ENCODE measurements at places on chromosomes 7 and 10. TPM values are rescaled to one million over a fixed set of nuclear protein-coding genes. Genes with fewer than 3 reads are reported as not detected.
A peak's percentile ranks its signal among the peaks of the same experiment; 100 is the strongest.

GRCh38 chr7:21944616-21945453 lies 864 bp downstream of the CDCA7L start:
- DNase-seq, result peak; percentile 64

DNA sequence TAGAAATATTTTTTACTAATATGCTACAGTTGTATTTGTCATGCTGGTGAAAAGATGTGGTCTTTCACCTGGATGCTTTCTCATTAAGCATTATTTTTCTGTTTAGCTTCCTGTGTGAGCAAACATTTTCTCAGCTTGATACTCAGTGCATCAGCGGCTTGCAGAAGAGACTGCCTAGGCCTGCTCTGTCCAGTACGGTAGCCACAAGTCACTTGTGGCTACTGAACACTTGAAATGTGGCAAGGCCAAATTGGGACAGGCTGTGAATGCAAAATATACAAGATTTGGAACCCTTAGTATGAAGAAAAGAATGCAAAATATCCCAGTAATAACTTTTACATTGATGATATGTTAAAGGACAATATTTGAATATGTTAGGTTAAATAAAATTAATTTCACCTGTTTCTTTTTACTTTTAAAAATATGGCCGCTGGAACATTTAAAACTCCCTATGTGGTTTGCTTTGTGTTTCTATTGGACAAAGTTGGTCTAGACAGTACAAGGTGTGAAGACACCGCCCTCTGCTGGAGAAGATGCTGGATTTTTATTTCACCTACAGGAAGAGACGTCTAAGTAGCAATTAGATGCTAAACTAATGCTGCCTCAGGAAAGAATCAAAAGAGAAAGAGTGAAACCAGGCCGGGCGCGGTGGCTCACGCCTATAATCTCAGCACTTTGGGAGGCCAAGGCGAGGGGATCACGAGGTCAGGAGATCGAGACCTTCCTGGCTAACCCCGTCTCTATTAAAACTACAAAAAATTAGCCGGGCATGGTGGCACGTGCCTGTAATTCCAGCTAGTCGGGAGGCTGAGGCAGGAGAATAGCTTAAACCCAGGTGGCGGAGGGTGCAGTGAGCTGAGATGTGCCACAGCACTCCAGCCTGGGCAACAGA lies 5.3 kb downstream of the SRGN start:
- peak; percentile 97 for DNase-seq

GRCh38 chr7:78062214-78062613 lies 263.6 kb downstream of the PHTF2 start:
- no peak for DNase-seq

GRCh38 chr7:148721390-148721789 lies 22.7 kb downstream of the CUL1 start:
- DNase-seq, result no peak

- DNase-seq, result peak; percentile 13
These were observed 80.6 kb downstream of the RGS10 start for GRCh38 chr10:119461923-119462322.

DNA sequence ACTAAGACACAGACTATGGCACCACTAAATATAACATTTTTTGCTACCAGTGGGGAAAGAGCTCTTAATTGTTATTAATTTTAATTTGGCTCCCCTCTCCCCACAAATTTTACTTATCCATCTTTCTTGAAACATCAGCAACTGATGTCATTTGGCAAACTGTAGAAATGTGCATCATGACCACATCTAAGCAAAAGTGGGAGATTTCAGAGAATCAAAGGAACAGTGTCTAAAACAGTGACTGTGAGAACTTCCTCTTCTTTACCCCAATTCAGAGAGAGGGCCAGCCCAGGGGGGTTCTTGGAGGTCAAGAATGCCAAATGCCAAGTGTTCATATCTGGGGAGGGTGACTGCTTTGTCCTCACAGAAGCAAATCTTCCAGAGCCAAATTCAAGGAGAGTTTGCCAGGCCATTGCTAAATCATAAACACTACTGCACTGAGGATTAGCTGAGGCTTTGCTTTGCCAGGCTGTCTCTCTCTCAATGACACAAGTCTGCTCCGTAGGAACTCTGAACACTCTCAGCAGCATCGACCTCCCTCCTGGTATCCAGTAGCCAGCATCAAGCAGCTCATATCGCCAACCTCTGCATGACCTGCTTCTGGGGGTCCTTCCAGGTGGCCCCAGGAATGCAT lies 65.6 kb downstream of the ITIH5 start:
- DNase-seq, result no peak

The GTPBP10 gene
- total RNA-seq, result 23.5 TPM

The PDK4 gene
- total RNA-seq, result 3.2 TPM

Measured in PC-3 (cell line).